HuH-7.5 (cell line): ENCODE measurements at places on chromosomes 1 and 21.
A peak's percentile ranks its signal among the peaks of the same experiment; 100 is the strongest.

GRCh38 chr1:184941735-184942134 lies 32.6 kb downstream of the NIBAN1 start:
- DNase-seq = no peak

GRCh38 chr1:156697481-156697880 lies 7.9 kb downstream of the CRABP2 start:
- DNase-seq = no peak

GRCh38 chr1:30605441-30605920 lies 117.9 kb downstream of the MATN1 start:
- DNase-seq = no peak

- DNase-seq = no peak
These were observed 16.4 kb downstream of the RAB4A start for GRCh38 chr1:229287267-229287666.

- DNase-seq = no peak
These were observed 43.5 kb downstream of the CHML start for GRCh38 chr1:241596633-241597032.

DNA sequence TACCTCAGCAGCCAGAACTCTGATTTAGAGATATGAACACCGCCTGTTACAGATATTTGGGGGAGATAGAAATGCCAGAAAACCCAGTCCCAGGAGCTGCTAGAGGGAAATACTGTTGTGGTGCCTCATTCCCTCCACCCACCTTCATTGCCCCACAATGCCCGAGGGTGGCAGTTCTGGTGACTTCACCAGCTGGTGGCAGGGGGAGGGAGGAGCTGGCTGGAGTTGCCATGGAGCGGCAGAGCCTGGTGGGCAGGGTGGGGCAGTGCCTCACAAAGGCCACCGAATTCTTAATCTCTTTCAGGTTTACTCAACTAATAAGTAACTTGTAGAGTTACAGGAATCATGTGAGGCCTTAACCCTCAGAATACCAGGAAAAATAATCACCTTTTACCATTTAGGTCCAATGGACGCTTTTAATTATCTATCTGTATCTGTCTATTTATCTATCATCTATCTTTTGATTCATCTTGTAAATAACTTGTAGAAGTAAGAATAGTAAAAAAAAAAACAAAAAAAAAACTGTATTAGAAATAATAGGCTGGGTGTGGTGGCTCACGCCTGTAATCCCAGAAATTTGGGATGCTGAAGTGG lies 11.7 kb upstream of the S100A11 start:
- peak; percentile 28 for DNase-seq

GRCh38 chr1:37037690-37038089 lies 3.4 kb upstream of the GRIK3 start:
- DNase-seq = no peak

DNA sequence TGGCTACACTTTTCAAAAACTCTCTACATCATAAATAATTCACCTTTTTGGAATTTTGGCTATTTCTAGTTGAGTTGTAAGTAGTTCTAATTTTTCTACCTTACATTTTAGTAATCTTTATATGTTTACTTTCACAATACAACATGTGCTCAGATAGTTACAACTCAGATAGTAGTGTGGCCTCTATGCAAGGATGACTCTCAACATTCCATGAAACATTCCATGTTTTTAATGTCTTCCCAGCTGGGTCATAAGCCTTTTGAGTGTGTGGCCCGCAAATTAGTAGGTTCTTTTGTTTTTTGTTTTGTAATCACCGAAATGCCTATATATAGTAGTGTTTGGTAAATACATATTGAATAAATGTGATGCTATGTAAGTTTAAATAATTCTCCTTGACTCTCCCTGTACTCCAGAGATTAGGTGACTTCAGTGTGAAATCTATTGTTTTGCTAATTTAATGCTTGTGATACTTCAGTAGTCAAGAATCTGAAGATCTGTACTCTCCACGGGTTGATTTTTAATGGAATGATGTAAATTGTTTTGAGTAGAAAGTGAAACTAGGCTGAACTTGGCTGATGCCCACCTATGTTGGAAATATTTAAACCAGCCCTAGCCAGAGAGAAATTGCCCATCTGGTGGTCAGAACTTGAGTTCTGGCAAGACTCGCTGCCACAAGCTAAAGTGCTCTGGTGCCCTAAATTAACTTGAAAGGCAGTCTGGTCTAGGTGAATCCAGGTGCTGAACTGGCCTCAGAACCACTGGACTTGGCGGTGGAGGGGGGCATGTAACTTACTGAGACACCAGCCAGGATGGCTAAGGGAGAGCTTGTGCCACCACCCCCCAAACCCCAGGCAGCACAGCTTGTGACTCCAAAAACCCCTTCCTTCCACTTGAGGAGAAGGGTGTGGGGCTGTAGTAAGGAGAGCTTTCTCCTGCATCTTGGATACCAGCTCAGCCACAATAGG lies 165.6 kb downstream of the USP25 start:
- no peak for DNase-seq

DNA sequence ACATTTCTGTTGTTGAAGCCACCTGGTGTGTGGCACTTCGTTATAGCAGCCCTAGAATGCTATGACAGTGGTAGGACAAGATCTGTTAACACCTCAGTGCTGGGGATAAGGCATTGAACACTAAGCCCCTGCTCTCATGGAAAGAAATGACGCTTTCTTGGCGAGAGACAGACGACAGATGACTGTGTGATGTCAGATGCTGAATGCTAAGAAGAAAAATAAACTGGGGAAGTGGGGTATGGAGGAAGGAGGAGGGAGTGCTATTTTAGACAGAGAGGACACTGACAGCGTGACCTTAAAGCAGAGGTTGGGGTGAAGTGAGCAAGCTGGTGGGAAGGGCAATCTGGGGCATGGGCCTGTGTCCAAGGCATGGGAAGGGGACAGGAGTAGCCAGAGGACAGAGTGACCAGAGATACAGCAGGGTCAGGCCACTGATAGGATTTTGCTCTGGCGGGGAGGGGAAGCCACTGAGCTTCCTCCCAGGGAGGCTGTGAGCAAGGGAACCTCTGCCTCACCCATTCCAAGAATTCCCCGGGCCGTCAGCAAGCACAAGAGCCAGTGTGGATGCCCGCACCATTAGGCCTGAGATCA lies 15.2 kb downstream of the DOP1B start:
- DNase-seq = no peak

GRCh38 chr1:209823143-209824041 lies 4.4 kb upstream of the UTP25 start:
- no peak for DNase-seq

DNA sequence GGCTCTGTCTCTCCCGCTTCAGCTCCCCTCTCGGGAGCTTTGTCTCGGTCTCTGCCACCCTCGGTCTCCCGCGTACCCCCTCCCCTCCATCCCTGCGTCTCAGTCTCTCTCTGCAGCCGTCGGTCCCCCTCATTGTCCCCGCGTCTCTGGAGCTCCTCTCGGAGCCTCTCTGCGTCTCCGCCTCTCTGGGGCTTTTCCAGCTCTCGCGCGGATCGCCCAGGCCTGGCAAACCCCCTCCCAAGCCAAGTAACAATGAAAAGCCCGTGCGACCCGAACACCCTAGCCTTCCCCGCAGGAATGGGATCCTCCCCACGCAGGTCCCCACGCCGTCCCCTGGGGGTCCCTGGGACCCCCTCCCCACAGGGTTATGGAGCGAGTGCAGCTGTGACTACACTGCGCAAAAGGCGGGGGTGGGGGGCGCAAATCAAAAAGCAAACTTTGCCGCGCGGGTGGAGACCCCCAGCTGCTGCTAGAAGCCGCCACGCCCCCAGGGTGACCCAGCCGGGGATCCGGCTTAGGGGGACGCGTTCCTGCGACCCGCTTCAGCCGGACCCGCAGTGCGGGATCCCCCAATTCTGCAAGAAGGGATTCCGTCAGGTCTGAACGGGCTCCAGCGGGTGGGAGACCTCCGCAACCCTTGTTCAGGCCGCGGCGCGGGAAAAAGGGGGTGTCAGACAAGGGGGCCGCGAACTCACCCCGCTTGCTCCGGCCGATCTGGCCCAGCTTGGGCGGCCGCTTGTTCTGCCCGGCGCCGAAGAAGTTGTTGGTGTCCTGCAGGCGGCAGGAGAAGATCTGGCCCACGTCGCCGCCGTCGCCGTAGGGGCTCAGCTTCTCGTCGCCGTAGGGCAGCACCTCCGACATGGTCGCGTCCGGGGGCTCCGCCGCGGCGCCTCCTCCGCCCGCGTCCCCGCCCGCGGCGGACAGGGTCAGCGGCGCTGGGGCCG lies 1.2 kb downstream of the CAMK2N1 start:
- DNase-seq = no peak

GRCh38 chr1:8147956-8148355 lies 121.8 kb upstream of the ERRFI1 start:
- no peak for DNase-seq

- DNase-seq = no peak
These were observed 10.7 kb downstream of the DHRS3 start for GRCh38 chr1:12607263-12607662.

- DNase-seq = peak; percentile 81
These were observed 40.2 kb downstream of the FOXD2 start for GRCh38 chr1:47478090-47478489.

- no peak for DNase-seq
These were observed 18.7 kb downstream of the SMAP2 start for GRCh38 chr1:40392221-40392620.

DNA sequence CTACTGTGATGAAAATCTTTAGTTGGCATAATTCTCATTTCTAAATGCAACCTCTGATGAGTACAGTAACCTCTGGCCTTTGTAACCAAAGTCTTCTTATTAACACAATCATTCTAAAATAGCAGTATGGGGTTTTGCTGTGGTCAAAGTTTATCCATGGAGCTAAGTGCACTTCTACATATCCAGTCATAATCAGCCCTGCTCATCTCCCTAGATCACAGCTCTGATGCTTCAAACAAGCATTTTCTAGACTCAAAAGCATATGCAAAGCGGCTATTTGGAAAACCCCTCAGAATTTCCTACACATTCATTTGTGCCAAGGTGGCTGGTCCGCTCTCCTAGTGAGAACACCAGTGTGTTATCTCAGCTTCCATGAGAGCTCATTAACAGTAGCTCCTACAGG lies 418.6 kb downstream of the MRPL39 start:
- DNase-seq = no peak
